ENCODE measurements at places on chromosomes 13 and 19.

DNA sequence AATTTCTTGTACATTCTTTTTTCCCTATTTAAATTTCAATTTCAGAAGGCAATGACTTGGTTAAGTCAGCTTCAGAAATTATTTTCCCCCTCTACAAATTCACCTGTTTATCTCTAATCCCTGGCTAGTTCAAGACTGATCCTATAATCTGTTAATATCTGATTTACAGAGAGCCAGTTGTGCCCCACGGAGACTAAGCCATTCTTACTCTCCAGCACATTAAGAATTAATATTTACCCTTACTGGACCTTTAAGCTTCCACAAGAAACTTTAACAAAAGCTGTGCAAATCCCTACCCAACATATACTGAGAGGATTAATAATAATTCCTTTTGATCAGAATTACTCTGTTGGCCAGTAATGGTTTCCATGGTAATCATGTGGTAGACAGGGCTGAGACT is 786.2 kb downstream of the PCDH9 start:
- DNase-seq, result no peak

GRCh38 chr13:80131204-80131603 is 209.7 kb downstream of the SPRY2 start:
- no peak for DNase-seq

DNA sequence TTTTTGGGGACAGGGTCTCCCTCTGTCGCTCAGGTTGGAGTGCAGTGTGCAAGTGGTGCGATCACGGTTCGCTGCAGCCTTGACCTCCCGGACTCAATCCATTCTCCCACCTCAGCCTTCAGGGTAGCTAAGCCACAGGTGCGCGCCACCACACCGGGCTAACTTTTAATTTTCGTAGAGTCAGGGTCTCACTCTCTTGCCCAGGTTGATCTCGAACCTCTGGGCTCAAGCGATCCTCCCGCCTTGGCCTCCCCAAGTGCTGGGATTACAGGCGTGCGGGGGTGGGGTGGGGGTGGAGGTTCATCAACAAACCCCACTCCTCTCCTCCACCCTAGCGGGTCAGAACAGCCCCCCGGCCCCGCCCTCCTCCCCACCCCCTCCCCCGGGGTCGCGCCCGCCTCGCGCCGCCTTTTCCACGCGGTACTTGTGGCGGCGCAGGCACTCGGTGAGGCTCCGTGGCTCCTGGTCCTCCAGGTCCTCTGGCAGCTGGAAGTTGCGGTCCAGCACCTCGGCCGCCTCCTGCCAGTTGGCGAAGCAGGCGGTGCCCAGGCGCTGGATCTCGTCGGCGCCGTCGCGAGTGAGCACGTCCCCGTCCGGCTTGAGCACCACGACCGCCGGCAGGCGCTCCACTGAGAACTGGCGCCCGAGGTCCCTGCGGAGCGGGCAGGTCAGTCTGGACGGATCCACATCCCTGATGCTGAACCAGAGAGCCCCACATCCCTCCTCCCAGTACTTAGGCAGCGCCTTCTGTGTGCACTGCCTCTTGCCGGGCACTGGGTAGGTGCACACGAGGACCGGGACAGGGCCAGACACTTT is 5.2 kb downstream of the NXNL1 start:
- no peak for DNase-seq

DNA sequence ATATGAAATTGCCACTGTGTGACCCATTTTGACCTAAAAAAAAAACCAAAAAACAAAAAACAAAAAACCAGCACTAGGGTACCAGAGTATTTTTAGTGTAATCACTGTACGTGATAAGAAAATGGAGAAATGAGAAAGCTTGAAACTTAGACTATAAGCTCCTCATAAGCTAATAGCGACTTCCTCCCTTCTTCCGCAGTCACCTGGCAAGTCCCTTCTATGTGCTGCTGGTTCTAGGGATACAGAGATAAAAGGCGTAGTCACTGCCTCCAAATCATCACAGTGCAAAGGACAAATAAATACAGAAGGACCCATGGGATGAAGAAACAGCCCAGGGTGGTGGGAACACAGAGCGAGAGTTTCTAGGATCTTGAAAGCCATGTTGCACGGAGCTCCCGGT is 190.3 kb downstream of the TM9SF2 start:
- DNase-seq, result no peak

GRCh38 chr13:29562786-29563438 is 32.6 kb downstream of the SLC7A1 start:
- DNase-seq, result no peak

DNA sequence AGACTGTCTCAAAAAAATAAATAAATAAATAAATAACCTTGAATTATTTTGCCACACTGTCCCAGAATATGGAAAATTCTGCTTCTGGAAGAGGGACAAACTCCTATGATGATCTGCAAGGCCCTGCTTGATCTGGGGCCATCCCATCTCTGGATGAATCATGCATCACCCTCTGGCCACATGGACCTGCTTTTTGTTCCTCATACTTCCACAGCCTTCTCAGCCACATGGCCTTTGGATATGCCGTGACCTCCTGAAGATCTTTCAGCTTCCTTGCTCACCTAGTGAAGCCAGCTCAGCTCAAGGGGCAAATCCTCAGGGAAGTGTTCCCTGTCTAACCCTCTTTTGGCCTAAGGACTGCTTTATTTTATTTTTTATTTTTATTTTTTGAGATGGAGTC is 10.3 kb downstream of the IER2 start:
- DNase-seq, result no peak

GRCh38 chr19:21321134-21321533 is 8.1 kb downstream of the ZNF708 start:
- no peak for DNase-seq

GRCh38 chr19:41601771-41602170 is 25.1 kb downstream of the CEACAM4 start:
- no peak for DNase-seq

DNA sequence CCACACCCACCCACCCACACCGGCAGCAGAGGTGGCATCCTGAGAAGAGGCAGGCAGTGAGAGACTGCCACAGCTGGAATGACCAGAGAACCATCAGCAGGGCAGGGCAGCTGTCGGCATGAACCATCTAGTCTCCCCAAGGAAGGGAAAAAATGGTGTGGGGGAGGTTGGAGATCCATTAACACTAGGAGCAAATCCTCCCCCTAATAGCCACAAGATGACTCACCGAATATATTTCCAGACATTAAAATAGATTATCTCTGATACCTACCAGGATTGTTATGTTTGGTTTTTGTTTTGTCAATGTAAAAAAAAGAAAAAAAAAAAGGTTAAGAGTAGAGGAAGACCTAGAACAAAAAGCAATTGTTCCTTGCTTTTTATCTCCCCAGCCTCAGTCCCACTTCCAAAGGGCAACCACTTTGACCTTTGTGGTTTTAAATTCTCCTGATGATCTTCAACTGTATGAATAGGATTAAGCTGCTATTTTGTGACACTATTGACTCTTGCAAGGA is 34.2 kb downstream of the THSD1 start:
- DNase-seq, result no peak

- no peak for DNase-seq
These were observed 364.0 kb downstream of the LMO7 start for GRCh38 chr13:76000131-76000530.

- no peak for DNase-seq
These were observed 45.7 kb upstream of the ZNF730 start for GRCh38 chr19:23071147-23071511.

DNA sequence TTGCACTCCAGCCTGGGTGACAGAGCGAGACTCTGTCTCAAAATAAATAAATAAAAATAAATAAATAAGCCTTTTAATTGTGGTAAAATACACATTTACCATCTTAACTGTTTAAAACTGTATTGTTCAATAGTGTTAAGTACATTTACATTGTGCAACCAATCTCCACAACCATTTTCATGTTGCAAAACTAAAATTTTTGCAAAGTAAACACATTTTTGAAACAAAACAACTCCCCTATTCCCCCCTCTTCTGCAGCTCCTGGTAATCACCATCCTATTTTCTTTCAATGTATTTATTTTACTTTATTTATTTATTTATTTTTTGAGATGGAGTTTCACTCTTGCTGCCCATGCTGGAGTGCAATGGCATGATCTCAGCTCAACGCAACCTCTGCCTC is 5.8 kb upstream of the B9D2 start:
- DNase-seq, result no peak

Measured in Panc1 (cell line).